ENCODE measurements at places on chromosomes 16 and 17.
A peak's percentile ranks its signal among the peaks of the same experiment; 100 is the strongest.

DNA sequence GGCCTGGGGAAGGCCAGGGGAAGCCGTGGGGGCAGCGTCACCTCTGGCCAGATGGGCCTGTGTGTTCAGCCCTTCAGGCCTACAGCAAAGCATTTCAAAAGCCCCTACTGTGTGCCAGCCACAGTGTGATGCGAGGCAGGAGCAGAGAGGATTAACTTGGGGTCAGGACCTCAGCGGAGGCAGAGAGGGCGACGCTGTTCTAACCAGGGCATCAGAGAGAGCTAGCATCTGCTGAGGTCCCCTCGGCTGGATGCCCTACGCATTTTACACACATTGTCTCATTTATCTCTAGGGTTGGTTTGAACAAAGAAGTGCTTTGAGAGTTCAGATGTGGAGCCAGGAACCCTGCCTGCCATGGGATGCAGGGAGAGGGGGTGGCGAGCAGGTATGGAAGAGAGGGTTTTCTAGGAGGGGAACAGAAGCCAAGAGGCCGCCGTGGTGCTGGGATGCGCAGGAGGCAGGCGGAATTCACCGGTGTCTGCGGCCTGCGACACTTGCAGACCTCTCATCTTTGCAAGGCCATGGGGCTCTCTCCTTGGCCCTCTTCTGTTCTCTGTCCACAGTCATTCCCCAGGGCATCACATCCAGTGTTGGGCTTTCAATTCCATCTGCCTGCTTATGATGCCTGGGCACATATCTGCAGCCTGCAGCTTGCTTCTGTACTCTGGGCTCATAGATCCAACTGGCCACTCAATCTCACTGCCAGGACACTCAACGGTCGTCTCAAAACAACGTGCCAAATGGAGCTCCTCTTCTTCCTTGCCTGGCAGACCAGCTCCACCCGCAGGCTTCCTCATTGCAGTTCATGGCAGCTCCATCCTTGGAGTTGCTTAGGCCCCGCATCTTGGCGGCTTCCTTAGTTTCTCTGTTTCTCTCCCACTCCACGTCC lies 8.1 kb upstream of the NKD1 start:
- no peak for DNase-seq
- no peaks in the 10 kb centered on the region for H3K4me1 ChIP-seq
- H3K4me3 ChIP-seq = no peak overlapping the region

DNA sequence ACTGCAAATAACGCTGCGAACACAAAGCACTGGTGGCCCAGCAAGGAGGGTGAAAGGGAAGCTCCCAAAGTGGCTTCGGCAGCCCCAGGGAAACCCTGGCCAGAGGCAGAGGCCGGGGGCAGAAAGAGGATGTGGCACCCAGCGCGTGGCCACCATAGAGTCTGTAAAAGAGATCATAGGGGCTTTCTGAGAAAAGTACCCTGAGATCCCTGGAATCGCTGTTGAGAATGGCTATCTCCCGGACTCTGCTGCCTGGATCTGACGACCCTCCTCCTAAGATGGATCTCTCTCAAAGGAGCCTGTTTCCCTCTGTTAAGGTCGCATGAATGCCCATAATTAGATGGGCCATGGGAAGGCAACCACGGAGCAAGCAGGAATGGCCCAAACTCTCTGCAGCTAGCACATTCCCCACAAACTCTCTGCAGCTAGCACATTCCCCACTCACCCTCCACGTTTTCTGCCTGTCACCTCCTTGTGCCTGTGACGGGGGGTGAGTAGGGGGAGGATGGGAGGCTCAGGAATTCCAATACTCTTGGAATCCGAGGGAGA lies 364.4 kb downstream of the XYLT1 start:
- no peaks in the 10 kb centered on the region for H3K36me3 ChIP-seq
- no peak overlapping the region for H3K27ac ChIP-seq
- no peaks in the 10 kb centered on the region for H3K4me1 ChIP-seq
- H3K27me3 ChIP-seq = no peaks in the 10 kb centered on the region

DNA sequence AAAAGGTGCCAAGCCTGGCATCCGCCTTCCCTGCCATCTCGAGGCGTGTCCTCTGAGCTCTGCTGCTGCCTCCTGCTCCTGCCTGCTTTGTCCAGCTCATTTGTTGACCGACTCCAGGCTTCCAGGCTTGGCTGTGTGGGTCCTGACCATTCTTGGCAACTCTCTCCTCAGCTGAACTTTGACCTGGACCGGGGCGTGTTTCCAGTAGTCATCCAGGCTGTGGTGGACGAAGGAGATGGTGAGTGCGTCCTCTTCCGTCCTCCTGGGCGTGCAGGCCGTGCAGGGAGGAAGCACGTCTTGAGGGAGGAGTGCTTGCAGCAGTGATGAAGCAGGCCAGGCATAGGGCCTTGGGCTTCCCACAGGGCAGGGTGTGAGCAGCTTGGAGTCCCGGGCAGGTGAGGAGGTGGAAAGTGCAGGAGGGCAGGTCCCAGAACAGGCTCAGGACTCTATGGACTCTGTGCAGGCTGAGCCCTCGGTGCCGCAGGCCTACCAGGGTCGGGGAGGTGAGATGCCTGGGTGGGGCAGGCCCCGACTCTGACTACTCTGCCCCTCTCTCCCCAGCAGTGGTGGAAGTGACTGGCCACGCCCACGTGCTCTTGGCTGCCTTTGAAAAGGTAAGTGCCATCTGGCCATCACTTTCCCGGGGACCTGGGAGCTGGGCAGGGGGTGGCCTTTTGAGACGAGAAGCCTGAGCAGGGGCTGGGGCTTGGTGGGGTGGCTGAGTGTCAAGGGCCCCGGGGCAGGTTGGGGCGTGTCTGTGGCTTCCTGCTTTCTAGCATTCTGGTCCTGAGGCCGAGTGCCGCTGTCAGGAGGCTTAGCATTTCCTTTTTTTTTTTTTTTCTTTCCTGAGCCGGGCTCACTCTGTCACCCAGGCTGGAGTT lies 28.6 kb upstream of the NUDT16L1 start:
- DNase-seq = no peak
- H3K27ac ChIP-seq = no peak overlapping the region
- H3K36me3 ChIP-seq = no peaks in the 10 kb centered on the region
- H3K4me3 ChIP-seq = no peak overlapping the region
- peaks cover 3% of the 10 kb centered on the region for H3K4me1 ChIP-seq

- peak overlapping the region; percentile 85 for H3K27ac ChIP-seq
- peak overlapping the region; percentile 63 for H3K4me3 ChIP-seq
- H3K36me3 ChIP-seq = no peaks in the 10 kb centered on the region
- peaks cover 8% of the 10 kb centered on the region for H3K4me1 ChIP-seq
These were observed 639 bp upstream of the TRIM65 start for GRCh38 chr17:75897160-75898019.

GRCh38 chr17:8300627-8301242 lies 5.5 kb upstream of the SLC25A35 start:
- H3K4me3 ChIP-seq = no peak overlapping the region
- H3K4me1 ChIP-seq = no peaks in the 10 kb centered on the region
- H3K27me3 ChIP-seq = no peaks in the 10 kb centered on the region
- H3K27ac ChIP-seq = no peak overlapping the region
- DNase-seq = peak; percentile 54

DNA sequence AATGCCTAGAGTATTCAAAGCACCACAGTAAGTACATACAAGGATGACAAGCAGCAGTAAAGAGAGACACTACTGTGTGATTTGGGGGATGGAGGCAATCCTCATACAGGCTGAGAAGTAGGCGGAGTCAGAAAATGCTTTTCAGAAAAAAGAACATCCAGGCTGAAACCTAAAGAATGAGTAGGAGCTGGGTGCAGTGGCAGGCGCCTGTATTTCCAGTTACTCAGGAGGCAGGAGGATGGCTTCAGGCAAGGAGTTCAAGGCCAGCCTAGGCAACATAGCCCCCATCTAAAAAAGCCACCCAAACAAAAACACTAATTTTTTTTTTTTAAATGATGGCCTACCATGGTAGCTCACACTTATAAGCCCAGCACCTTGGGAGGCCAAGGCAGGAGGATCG lies 10.3 kb downstream of the KANSL1 start:
- H3K4me3 ChIP-seq = no peak overlapping the region
- H3K4me1 ChIP-seq = peaks cover 26% of the 10 kb centered on the region
- H3K27ac ChIP-seq = no peak overlapping the region
- no peak for DNase-seq
- no peaks in the 10 kb centered on the region for H3K36me3 ChIP-seq
- H3K27me3 ChIP-seq = no peaks in the 10 kb centered on the region

DNA sequence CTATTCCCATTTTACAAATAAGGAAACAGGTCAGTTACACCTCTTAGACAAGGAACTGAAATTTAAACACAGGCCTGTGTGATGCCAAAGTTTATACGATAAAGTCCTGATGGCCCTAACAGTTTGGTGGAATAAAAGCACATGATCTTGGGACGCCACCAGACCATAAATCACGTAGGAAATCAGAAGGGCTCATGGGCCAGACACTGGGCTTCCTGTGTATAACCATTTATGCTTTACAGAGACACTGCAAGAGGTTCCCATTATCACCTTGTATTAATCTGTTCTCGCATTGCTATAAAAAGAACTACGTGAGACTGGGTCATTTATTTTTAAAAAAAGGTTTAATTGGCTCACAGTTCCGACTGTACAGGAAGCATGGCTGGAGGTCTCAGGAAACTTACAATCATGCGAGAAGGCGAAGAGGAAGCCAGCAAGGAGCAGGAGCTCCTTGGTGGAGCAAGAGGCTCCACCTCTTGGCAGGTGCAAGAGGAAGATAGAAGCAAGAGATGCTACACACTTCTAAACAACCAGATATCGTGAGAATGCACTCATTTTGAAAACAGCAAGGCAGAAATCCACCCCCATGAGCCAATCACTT lies 124.0 kb upstream of the MON1B start:
- H3K4me3 ChIP-seq = no peak overlapping the region
- no peaks in the 10 kb centered on the region for H3K4me1 ChIP-seq
- no peaks in the 10 kb centered on the region for H3K27me3 ChIP-seq
- DNase-seq = no peak
- no peak overlapping the region for H3K27ac ChIP-seq

- no peak overlapping the region for H3K4me3 ChIP-seq
- DNase-seq = no peak
- H3K27ac ChIP-seq = no peak overlapping the region
- no peaks in the 10 kb centered on the region for H3K4me1 ChIP-seq
These were observed 10.9 kb downstream of the ANKS3 start for GRCh38 chr16:4723071-4723767.

DNA sequence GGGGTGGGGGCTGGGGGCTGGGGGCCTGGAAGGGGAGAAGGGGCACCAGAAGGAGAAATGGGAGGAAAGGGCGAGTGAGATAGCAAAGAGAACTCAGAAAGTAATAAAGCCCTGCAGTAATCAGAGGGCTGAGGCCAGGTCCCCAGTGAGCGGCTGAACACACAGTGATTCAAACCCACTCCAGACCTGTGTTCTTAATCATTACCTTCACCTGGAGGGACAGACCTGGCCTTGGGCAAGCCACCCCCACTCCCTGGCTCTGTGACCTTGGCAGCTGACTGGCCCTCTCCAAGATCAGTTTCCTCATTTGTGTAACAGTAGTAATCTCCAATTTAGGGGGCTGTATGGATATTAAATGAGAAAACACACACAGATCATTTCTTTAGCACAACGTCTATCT lies 150.4 kb downstream of the WWOX start:
- no peaks in the 10 kb centered on the region for H3K27me3 ChIP-seq
- no peaks in the 10 kb centered on the region for H3K4me1 ChIP-seq
- H3K27ac ChIP-seq = no peak overlapping the region
- DNase-seq = no peak
- no peak overlapping the region for H3K4me3 ChIP-seq
- no peaks in the 10 kb centered on the region for H3K36me3 ChIP-seq
